ENCODE measurements at places on chromosomes 16 and 17.

DNA sequence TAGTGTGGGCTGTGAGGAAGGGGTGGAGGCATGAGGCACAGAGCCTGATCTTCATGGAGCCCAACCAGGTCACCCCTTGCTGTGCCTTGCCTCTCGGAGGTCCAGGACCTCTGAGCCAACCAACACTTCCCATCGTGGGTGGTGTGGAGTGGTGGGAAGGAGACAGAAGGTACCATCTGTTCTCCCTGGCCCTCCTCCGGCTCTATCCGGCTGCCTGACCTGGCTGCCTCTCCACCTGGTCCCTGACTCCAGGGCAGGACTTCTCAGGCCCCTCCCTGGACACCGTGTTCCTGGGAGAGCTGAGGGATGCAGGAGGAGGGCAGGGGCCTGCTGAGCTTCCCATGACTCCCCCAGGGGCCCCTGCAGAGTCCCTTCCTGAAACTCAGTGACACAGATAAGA lies 3.9 kb downstream of the PDK2 start:
- H3K4me1 ChIP-seq: peaks cover 55% of the 10 kb centered on the region
- H3K4me3 ChIP-seq: no peak overlapping the region
- no peak overlapping the region for H3K27ac ChIP-seq
- DNase-seq: no peak
- peaks cover 19% of the 10 kb centered on the region for H3K36me3 ChIP-seq

DNA sequence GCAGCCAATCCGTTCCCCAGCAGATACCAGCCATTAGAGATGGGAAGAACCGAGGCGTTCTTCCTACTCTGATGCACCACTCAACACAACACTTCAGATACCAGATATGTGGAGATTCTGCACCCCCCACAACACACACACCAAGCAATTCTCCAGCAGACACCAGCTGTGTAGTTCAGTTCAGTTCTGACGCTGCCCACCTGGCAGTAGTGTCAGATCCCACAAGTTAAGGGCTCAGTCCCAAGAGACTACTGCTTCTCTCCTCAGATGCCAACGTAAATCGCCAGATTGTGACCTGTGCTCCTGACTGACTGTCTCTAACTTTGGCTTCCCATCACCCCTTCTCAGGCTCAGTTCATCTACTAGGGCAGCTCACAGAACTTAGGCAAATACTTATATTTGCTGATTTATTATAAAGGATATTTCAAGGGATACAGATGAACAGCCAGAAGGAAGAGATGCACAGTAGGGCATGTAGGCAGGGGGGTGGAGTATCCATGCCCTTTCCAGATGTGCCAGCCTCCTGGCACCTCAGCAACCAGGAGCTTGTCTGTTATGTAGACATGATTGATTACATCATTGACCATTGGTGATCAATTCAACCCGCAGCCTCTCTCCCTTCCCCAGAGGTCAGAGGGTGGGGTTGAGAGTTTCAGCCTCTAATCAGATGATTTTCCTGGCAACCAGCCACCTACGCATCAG lies 110.6 kb downstream of the PRKCA start:
- no peaks in the 10 kb centered on the region for H3K4me1 ChIP-seq
- H3K4me3 ChIP-seq: no peak overlapping the region
- no peaks in the 10 kb centered on the region for H3K27me3 ChIP-seq

- no peak overlapping the region for H3K4me3 ChIP-seq
- no peaks in the 10 kb centered on the region for H3K27me3 ChIP-seq
- H3K36me3 ChIP-seq: no peaks in the 10 kb centered on the region
- no peak for DNase-seq
These were observed 33.2 kb upstream of the STH start for GRCh38 chr17:45965812-45966211.

DNA sequence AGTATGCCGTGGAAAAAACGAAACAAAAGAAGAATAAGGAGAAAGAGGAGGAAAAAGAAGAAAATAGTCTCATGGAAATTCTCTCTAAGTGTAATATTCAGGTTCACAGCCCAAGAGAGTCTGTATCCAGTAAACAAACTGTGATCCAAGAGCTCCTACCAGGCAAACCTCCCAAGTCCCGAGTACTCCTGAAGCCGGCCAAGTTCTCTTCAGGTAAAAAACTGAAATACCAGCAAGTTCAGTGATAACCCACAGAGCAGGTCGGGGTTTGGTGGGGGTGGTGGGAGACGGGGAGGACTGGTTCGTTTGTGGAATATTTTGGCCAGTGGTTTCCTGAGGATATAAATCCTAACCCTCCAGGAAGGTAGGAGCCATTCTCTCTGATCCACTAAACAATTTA lies 8.5 kb upstream of the TVP23B start:
- H3K27me3 ChIP-seq: no peaks in the 10 kb centered on the region
- H3K4me3 ChIP-seq: no peak overlapping the region
- no peak for DNase-seq
- H3K27ac ChIP-seq: no peak overlapping the region
- no peaks in the 10 kb centered on the region for H3K36me3 ChIP-seq

GRCh38 chr17:36525113-36525512 lies 9.6 kb downstream of the MYO19 start:
- no peaks in the 10 kb centered on the region for H3K4me1 ChIP-seq
- no peaks in the 10 kb centered on the region for H3K27me3 ChIP-seq
- H3K27ac ChIP-seq: no peak overlapping the region
- H3K36me3 ChIP-seq: peaks cover 46% of the 10 kb centered on the region

DNA sequence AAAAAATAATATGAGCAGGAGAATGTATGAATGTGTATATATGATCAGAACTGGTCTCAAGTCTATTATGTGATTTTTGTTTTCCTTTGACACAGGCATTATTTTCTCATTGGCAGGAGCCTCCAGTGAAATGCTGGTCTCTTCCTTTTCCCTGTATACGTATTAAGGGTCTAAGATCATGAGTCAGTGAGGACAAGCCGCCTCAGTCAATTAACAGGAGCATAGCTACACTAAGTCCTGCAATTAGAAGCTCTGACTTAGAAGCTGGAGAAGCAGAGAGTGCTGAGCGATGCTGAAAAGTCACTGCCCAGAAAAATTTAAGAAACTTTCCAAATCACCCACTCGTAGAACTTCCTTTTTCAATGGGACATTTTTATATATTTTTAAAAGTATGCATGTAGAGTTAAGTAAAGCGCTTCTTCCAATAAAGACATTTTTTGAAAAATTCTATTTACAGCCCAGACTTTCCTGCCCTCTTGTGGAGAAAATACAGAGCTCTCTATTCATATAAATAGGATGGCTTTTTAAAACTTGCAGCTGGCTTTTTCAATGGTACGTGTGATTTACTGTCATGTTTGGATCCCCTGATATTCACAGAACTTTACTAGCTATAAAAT lies 70.2 kb upstream of the PSMD7 start:
- H3K4me1 ChIP-seq: no peaks in the 10 kb centered on the region
- no peak overlapping the region for H3K4me3 ChIP-seq
- H3K36me3 ChIP-seq: no peaks in the 10 kb centered on the region
- no peak overlapping the region for H3K27ac ChIP-seq

GRCh38 chr17:30336369-30337171 lies 2.7 kb upstream of the TMIGD1 start:
- H3K36me3 ChIP-seq: no peaks in the 10 kb centered on the region
- H3K4me3 ChIP-seq: no peak overlapping the region
- no peak overlapping the region for H3K27ac ChIP-seq
- H3K4me1 ChIP-seq: peaks cover 12% of the 10 kb centered on the region

DNA sequence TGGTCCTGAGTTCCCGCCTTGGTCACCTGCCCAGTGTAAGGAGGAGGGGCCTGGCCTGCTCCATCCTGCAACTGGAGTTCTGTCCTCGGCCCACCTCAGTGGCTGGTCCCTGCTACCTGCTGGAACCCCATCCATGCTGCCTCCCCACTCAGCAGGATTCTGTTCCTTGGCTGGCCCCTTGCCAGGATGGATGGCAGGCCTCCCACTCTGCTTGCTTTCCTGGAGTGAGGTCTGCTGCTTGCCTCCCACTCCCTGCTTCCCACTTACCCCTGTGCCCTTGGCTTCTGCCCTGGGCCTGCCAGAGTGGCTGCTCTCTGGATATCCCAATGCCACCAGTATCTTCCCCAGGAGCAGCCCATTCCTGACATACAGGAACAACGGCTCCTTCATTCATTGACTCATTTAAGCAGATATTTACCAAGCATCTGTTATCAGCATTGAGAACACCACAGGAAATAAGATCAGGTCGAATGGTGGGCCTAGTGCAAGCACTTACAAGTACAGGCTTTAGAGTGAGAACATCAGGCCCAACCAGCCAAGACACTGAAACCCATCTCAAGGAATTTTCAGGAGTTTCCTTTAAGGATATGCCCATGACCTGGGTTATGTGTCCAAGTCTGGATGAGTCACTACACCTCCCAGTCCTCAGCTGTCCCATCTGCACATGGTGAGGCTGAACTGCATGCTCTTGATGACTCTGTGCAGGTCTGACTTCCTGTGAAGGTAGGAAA lies 17.0 kb upstream of the RPRML start:
- no peak for DNase-seq
- no peak overlapping the region for H3K27ac ChIP-seq
- no peaks in the 10 kb centered on the region for H3K27me3 ChIP-seq
- no peaks in the 10 kb centered on the region for H3K4me1 ChIP-seq

DNA sequence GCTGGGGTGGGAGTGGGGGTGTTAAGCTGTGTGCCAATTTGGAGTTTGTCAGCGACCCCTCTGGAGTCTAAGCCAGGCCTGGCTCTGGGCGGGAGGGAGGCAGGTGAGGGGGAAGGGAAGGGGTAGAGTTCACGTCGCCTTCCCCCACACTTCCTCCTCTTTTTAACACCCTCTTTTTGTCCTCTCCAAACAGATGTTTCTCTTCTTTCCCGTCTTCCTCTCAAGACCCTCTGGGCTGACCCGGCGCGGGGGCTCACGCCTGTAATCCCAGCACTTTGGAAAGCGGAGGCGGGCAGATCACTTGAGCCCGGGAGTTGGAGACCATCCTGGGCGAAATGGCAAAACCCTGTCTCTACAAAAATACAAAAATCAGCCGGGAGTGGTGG lies 3.3 kb downstream of the HOXB1 start:
- peaks cover 7% of the 10 kb centered on the region for H3K4me1 ChIP-seq
- H3K27ac ChIP-seq: no peak overlapping the region
- no peaks in the 10 kb centered on the region for H3K36me3 ChIP-seq
- DNase-seq: no peak

- no peak overlapping the region for H3K4me3 ChIP-seq
- no peaks in the 10 kb centered on the region for H3K27me3 ChIP-seq
- no peaks in the 10 kb centered on the region for H3K4me1 ChIP-seq
- no peaks in the 10 kb centered on the region for H3K36me3 ChIP-seq
These were observed 38.3 kb downstream of the SCPEP1 start for GRCh38 chr17:57016071-57016763.

DNA sequence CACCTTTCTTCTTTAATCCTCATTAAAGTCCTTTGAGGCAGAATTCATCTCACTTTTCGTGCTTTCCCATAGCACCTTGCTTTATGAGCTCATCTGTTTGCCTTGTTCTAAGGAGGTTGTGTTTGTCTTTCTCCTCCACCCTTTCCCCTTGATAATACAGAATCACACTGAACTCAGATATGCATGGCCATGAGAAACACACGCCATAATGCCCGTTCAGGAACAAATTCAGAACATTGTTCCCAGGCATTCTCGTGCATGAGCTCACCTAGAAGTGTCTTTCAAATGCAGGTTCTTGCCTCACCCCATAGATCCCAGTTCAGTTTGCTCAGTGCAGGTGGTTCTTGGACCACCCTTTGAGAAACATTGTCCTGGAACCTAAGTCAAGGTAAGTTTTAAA lies 71.1 kb downstream of the TMEM114 start:
- H3K4me1 ChIP-seq: no peaks in the 10 kb centered on the region
- H3K36me3 ChIP-seq: no peaks in the 10 kb centered on the region
- DNase-seq: no peak
- H3K27ac ChIP-seq: no peak overlapping the region
- H3K27me3 ChIP-seq: no peaks in the 10 kb centered on the region

DNA sequence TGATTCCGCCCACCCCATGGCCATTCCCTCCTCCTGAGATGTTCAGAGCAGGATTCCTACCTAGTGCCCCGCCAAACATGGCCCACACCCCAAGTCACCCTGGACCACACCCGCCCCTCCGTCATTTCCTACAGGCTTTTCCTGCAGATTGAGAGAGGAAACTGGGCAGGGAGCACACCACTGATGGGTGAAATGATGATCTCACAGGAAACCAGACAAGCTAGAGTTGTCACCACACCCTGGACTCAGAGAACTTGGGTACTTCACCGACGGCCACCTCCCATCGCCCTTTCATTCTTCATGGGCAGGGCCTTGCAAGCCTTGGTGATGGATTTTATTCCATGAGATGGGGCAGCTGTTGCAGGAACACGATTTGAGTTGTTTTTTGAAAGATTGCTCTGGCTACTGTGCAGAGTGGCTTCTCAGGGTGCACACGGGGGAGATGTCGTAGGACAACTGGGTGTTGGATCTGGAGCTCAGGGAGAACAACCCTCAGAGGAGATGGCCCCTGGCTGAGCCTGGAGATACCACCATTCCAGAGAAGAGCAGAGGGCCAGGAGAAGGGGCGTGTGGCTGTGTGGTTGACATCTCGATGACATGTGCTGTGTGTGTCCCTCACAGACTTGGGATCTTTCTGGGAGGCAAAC lies 7.4 kb upstream of the B9D1 start:
- peaks cover 58% of the 10 kb centered on the region for H3K4me1 ChIP-seq
- H3K4me3 ChIP-seq: no peak overlapping the region
- peak; percentile 35 for DNase-seq
- peak overlapping the region; percentile 80 for H3K27ac ChIP-seq

DNA sequence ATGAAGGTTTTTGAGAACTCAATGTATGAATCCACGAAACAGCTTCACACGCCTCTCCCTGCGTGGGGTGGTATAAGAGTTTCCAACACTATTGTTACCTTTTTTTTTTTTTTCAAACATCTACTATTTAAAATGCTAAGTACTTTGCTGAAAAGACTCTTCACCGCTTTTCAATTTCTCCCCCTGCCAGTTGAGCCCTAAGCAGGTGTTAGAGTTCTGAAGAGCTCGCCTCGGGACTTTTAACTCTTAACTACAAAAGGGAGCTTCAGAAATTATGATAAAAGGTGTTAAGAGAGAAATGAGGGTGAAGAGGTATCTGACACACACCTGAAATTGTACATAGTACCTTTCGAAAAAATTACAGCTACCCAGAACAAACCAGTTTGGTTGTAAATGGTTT lies 20.9 kb upstream of the PSMD7 start:
- H3K4me1 ChIP-seq: no peaks in the 10 kb centered on the region
- no peak overlapping the region for H3K4me3 ChIP-seq
- no peak for DNase-seq
- H3K36me3 ChIP-seq: no peaks in the 10 kb centered on the region
- H3K27me3 ChIP-seq: no peaks in the 10 kb centered on the region

- no peaks in the 10 kb centered on the region for H3K36me3 ChIP-seq
- no peak overlapping the region for H3K27ac ChIP-seq
- no peaks in the 10 kb centered on the region for H3K4me1 ChIP-seq
These were observed 630.2 kb downstream of the WWOX start for GRCh38 chr16:78729687-78730086.

GRCh38 chr17:70499067-70499786 lies 329.9 kb downstream of the KCNJ2 start:
- DNase-seq: no peak
- H3K27ac ChIP-seq: no peak overlapping the region
- H3K4me3 ChIP-seq: no peak overlapping the region
- no peaks in the 10 kb centered on the region for H3K27me3 ChIP-seq
- H3K4me1 ChIP-seq: no peaks in the 10 kb centered on the region
- no peaks in the 10 kb centered on the region for H3K36me3 ChIP-seq

Data from natural killer cell (primary cell).